ENCODE measurements at places on chromosomes 7 and 10.

DNA sequence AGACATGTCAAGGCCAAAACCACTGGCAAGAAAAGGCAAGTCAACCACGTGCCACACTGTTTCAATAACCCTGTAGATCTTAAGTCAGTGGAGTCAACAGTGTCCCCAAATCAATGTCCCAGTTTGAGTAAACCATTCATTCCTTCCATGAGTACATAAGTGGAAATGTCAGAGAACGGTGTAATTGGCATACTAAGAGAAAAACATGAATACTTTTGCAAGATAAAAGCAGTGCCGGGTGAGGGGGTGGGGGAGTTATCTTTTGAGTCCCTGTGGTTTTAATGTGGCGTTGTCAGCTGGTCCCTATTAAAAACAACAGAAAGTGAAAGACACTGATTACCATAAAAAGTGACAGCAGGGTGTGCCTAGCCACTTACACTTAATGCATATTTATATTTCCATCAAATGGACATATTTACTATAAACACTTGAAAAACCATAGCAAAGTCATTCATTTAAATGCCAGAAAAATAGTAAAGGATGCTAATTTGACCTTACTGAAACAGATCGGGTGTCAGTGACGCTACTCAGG lies 37.8 kb downstream of the RSU1 start:
- no peak for DNase-seq

DNA sequence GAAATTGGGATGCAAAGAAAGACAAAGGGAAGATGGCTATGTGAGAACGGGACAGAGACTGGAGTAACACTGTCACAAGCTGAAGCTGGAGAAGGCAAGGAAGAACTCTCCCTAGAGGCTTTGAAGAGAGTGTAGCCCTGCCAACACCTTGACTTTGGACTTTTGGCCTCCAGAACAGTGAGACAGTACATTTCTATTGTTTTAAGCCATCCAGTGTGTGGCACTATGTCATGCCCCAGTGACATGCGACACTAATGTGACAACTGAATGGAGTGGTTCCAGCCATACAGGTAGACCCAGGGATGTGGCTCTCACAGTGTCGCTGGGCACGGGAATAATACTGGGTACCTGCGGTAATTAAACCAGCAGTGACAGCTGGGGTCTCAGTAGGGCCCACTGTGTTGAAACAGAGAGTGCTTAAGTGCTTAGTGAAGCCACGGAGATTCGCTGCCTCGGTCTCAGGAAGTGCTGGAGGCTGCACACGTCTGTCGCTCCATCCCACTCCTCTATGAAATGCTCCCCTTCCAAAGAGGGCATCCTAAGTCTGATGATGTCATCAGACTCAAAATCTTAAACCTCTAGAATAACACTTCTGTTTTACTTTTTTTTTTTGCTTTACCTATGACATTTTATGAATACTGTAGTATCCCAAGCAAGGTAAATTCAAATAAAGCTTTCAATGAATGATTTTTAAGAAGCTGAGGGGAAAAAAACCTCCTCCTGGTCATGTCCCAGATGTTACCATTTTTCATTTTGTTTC lies 154.6 kb upstream of the RHEB start:
- DNase-seq = no peak

DNA sequence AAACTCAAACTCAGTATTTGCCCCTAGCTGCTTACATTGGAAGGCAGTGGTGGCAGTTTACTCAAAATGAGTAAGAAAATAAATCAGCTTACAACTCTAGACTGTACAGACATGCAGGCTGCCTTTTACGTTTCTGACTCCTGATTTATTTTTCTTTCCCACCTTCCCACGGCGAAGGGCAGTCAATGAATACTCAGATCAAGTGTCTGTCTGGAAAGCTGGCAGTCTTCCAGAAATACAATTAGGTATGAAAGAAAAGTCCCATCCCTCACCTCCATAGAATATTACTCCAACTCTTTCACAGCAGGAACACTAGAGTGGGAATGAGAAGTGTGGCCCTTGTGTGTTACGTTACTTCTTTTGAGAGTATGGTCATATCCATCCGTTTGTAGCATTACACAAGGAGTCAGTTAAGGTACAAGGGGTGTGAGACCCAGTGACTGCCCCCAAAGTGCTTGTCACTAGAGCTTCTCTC lies 1.3 kb upstream of the PAPSS2 start:
- no peak for DNase-seq

DNA sequence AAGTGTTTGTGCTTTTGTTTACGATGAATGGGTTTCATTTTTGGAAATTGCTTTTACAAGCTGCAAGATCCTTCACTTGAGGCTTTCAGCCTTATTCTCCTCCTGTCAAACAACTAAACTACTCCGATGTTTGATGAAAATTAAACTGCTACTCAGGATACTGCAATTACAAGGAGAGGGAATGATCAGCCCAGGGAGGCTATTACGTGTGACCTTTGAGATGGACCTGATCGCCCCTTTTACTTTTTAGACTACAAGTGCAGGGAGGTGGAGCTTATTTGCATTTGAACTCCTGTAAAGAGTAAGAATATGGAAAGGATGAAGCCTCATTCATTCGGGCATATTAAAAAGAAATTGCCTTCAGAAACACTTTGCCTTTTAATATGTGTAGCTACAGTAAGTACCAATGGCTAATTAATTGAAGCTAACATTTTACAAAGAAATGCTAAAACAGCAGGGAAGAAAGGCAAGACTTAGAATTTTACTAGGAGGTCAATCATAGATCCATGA lies 219.1 kb downstream of the PHTF2 start:
- no peak for DNase-seq

DNA sequence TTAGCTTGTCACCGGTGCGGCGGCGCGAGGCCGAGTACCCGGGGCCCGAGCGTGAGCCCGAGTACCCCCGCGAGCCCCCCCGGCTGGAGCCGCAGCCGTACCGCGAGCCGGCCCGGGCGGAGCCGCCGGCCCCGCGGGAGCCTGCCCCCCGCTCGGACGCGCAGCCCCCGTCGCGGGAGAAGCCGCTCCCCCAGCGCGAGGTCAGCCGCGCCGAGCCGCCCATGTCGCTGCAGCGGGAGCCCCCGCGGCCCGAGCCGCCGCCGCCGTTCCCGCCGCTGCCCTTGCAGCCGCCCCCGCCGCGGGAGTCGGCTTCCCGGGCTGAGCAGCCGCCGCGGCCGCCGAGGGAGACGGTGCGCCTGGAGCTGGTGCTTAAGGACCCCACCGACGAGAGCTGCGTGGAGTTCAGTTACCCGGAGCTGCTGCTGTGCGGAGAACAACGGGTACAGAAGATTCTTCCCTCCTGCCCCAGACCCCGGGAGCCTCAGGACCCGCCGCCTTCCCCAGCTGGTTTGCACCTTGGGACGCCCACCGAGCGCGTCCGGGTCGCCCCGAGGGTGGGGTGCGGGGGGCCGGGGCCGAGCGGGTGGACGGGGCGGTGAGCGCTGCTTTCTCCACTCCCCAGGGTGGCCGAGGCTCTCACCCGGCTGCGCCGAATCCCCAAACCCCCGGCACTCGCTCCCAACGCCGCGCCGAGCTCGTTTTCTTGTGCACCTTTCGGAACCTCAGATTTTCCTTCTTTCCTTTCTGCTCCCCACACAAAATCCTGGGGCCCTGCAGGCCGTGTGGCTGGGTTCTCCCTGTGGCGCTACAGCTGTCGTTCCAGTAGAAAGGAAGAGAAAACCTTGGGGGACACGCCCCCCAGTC lies 708 bp downstream of the UBN2 start:
- peak; percentile 57 for DNase-seq

GRCh38 chr7:22474645-22475044 lies 25.3 kb downstream of the STEAP1B start:
- DNase-seq = no peak

GRCh38 chr7:47449810-47450590 lies 131.9 kb downstream of the TNS3 start:
- DNase-seq = no peak

Data from hepatocyte (in vitro differentiated cells).